ENCODE measurements at places on chromosomes 1 and 21. TPM values are rescaled to one million over a fixed set of nuclear protein-coding genes. Genes with fewer than 3 reads are reported as not detected.

The HHIPL2 gene
- total RNA-seq, result 0.16 TPM

The MANEAL gene
- total RNA-seq, result 1.0 TPM

The FOXO6 gene
- 1.9 TPM for total RNA-seq

The C1orf116 gene
- 0.07 TPM for total RNA-seq

The KIAA0040 gene
- 11.9 TPM for total RNA-seq

The OVAAL gene
- total RNA-seq, result 0.70 TPM

The KRTAP19-3 gene
- total RNA-seq, result not detected

The TBX15 gene
- 3.6 TPM for total RNA-seq

The RNF2 gene
- total RNA-seq, result 12.6 TPM

DNA sequence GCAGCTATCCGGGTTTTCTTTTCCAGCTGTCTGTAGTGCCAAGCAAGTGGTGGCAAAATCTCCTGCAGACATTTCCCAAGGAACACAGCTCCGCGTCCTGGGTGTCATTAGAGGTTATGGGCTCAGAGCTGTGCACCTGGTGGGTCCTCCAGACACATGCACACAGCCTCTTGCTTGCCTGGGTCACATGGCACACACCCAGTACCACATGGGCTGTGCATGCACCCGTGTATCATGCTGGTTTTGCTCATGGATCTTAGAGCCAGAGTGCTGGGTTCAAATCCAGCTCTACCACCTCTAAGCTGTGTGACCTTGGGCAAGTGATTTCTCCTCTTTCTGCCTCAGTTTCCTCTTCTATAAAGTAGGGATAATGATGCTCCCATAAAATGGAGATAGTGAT lies 61.7 kb downstream of the ALPL start:
- DNase-seq, result no peak
- H3K27ac ChIP-seq, result no peak overlapping the region
- H3K4me3 ChIP-seq, result no peak overlapping the region
- no peaks in the 10 kb centered on the region for H3K27me3 ChIP-seq
- H3K36me3 ChIP-seq, result no peaks in the 10 kb centered on the region

DNA sequence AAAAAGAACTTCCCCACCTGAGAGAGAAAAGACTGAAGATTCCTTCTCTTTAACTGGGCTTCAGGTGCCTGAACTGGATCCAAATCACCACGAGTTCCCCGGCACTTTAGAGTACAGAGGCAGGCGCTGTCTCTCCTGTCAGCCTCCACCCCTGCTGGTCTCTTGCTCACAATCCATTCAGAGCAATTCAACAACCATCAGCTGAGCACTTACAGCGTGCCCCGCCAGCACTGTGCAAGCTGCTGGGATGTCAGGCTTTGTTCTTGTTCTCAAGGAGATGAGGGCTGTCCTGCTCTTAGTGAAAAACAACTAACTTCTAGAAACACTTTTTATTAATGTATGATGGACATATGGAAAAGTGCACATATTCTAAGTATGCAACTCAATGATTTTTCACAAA lies 68.7 kb upstream of the VAMP3 start:
- no peak overlapping the region for H3K27ac ChIP-seq
- no peaks in the 10 kb centered on the region for H3K27me3 ChIP-seq
- H3K4me1 ChIP-seq, result no peaks in the 10 kb centered on the region
- no peaks in the 10 kb centered on the region for H3K36me3 ChIP-seq
- no peak for DNase-seq

DNA sequence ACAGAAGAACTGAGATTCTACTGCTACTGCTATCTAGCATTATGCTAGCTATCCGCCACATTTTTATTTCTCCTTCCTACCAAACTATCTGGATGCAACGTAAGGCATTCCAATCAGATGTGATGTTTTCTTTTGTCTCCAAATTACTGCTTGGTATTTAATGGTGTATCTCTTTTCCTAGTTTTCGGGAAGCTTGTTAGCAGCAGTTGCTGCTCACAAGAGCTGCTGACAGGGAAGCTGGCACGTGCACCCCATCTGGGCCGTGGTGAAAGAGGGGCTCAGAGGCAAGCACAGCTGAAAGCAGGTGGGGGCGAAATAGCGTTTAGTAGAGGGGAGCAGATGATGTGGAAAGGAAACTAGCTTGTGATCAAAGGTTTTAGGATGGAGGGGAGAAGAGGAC lies 57.3 kb downstream of the JAK1 start:
- no peak for DNase-seq
- H3K36me3 ChIP-seq, result no peaks in the 10 kb centered on the region
- no peak overlapping the region for H3K27ac ChIP-seq
- H3K4me1 ChIP-seq, result no peaks in the 10 kb centered on the region

DNA sequence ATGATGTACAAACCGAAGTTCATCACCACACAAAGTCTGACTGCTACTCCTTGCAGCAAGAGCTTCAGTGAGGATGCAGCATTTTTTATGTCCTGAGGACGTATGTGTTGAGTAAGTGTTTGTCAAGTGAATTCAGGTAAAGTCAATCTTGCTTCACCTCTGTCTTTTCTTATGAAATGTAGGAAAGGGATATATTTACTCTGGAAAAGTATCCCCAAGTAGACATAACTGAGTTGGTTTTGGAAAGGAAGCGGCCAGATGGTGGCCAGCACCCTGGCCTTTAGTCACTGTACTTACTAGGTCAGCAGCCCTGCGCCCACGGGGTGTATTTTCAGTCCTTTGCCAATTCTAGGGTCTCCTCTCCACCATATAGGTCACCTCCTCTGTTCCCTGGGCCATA lies 75.2 kb downstream of the SUSD4 start:
- H3K27me3 ChIP-seq, result no peaks in the 10 kb centered on the region
- H3K4me1 ChIP-seq, result no peaks in the 10 kb centered on the region
- no peak for DNase-seq
- H3K27ac ChIP-seq, result no peak overlapping the region
- no peaks in the 10 kb centered on the region for H3K36me3 ChIP-seq

- H3K4me1 ChIP-seq, result no peaks in the 10 kb centered on the region
- no peak overlapping the region for H3K27ac ChIP-seq
- H3K27me3 ChIP-seq, result no peaks in the 10 kb centered on the region
- no peak for DNase-seq
- H3K4me3 ChIP-seq, result no peak overlapping the region
Observed at GRCh38 chr1:176736015-176736414, 273.0 kb downstream of the PAPPA2 start.

DNA sequence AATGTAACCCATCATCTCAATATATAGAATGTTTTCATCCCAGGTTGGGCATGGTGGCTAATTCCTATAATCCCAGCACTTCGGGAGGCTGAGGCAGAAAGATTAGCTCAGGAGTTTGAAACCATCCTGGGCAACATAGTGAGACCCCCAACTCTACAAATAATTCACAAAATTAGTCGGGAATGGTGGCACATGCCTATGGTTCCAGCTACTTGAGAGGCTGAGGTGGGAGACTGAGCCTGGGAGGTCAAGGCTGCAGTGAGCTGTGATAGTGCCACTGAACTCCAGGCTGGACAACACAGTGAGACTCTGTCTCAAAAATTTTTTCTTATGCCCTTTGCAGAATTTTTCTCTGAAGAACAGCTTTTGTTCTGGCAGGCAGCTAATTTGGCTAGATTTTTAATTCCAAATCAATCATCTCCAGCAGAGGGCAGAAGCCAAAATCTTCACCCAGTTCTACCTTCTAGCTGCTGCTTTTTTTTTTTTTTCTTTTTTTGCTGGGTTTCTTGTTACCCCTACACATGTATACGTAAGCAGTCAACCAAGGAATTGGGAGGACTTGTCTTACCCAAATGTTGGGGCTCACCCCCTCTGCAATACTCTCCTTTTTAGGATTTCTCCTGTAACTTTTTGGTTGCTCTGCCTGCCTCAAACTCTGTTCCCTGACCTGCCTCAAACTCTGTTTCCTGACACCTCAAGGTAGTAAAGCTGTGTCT lies 2.7 kb upstream of the RAD54L start:
- H3K27ac ChIP-seq, result no peak overlapping the region
- DNase-seq, result no peak
- no peak overlapping the region for H3K4me3 ChIP-seq

DNA sequence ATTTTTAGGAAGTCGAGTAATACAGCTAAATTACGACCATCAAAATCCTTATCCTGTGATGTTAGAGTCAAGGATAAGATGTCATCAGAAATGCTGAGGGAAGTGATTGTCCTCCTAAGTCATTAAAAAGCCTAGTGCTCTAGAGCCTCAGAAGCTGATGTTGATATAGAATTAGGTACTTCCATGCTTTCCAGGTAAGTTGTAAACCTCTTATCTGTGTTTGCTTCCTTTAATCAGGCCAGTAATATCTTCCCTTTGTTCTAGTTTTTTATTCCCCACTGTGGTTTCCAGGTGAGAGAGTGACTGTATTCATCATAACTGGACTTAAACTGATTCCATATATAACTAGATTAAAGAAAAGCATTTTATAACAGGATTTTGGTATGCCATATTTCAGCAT lies 44.4 kb downstream of the SMG7 start:
- DNase-seq, result no peak
- H3K4me1 ChIP-seq, result no peaks in the 10 kb centered on the region
- no peak overlapping the region for H3K4me3 ChIP-seq
- H3K27me3 ChIP-seq, result no peaks in the 10 kb centered on the region

DNA sequence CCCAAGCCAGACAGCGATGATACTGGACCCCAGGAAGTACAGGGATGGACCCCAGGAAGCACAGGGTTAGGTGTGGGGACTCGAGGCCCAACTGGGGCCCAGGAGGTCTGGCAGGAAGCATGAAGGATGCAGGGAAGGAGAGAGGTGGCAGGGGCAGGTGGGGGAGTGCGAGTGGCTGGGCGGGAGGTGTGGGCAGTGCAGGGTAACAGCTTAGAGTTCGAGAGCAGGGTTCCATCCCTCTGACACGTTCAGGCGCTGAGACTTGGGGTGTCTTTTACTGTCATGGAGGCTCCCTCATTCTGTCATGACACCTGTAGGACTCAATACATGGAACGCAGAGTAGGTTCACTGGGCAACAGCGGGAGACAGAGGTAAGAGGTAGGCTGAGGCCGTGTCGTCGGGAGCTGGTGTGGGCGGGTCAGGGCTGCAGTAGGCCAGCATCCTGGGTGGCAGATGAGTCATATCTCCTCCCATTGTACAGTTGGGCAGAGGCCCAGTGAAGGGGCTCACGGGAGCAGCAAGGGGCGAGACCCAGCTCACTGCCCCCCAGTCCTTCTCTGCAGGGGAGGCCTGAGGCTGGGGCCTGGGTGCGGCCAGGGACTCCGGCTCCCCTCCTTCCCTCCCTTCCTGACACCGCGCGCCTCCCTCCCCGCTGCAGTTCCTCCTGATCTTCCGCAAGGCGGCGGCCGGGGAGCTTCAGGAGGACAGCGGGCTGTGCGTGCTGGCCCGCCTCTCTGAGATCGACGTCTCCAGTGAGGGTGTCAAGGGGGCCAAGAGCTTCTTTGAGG lies 11.6 kb upstream of the CTRC start:
- no peak overlapping the region for H3K4me3 ChIP-seq
- no peak for DNase-seq
- H3K4me1 ChIP-seq, result peaks cover 11% of the 10 kb centered on the region
- H3K36me3 ChIP-seq, result peaks cover 7% of the 10 kb centered on the region
- H3K27me3 ChIP-seq, result no peaks in the 10 kb centered on the region

- H3K4me3 ChIP-seq, result no peak overlapping the region
- no peak for DNase-seq
- H3K27me3 ChIP-seq, result no peaks in the 10 kb centered on the region
- H3K36me3 ChIP-seq, result no peaks in the 10 kb centered on the region
- no peak overlapping the region for H3K27ac ChIP-seq
Observed at GRCh38 chr1:162185314-162186025, 116.0 kb downstream of the NOS1AP start.

DNA sequence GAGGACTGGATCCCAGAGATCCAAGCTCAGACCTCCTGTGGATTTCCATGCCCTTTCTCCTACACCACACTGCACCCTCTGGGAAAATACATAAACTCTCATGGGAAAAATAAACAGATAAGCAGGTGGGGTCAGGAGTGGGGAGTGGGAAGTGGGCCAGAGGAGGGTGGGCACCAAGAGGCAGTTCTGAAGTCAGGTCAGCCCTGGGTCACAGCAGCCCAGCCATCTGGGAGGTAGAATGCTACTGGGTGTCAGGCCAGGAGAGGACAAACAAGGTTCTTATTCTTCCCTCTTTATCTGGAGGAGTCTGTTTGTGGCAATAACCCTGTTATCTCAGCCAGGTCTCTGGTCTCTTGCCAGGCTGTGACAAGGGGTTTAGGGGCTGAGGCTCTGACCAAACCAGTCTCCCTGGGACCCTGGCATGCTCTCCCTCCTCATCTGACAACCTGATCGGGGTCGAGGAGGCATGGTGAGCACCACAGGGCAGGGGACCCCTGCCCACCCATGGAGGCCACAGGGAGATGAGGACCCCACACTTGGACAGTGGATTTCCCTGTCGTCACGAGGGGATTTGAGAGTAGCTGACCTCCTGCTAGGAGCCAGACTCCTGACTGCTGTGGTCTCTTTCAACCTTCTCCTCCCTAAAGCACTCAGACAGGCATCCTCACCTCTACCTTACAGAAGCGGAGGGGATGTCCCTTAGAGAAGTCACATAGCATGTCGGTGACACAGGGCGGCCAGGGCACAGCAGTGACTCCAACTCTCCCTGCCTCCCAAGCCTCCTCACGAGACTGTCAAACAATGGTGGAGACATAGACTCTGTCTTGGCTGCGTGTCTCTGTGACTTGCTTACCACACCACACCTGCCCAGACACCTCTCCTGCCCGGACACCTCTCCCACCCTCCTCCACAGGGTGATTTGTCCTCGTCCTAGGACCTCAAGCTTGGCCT lies 51.3 kb upstream of the IFFO2 start:
- no peaks in the 10 kb centered on the region for H3K36me3 ChIP-seq
- H3K27ac ChIP-seq, result no peak overlapping the region
- no peaks in the 10 kb centered on the region for H3K4me1 ChIP-seq
- H3K4me3 ChIP-seq, result no peak overlapping the region
- no peak for DNase-seq

GRCh38 chr1:151418081-151418480 lies 18.7 kb downstream of the PSMB4 start:
- peaks cover 74% of the 10 kb centered on the region for H3K36me3 ChIP-seq
- no peaks in the 10 kb centered on the region for H3K4me1 ChIP-seq
- no peaks in the 10 kb centered on the region for H3K27me3 ChIP-seq
- H3K27ac ChIP-seq, result no peak overlapping the region
- no peak overlapping the region for H3K4me3 ChIP-seq
- DNase-seq, result no peak

DNA sequence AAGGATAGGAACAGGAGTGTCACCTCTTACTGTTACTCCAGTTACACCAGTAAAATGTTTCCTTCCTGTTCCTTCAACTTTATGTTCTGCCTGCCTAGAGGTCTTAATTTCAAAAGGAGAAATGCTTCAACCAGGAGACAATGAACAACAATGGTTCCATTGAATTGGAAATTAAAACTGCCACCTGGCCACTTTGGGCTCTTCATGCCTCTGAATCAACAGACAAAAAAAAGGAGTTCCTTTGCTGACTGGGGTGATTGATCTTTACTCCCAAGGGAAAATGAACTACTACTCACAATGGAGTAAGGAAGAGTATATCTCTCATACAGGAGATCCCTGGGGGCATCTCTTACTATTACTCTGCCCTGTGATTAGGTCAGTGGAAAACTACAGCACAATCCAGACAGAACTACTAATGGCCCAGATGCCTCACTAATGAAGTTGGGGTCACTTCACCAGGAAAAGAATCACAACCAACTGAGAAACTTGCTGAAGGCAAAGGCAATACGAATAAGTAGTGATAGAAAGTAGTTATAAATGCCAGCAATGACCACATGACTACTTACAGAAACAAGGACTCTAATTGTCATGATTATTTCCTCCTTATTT lies 76.6 kb upstream of the PRDX6 start:
- no peak overlapping the region for H3K4me3 ChIP-seq
- DNase-seq, result no peak
- peaks cover 11% of the 10 kb centered on the region for H3K4me1 ChIP-seq
- no peaks in the 10 kb centered on the region for H3K27me3 ChIP-seq
